ENCODE measurements at places on chromosomes 5 and 9.

- no peak for DNase-seq
Measured at GRCh38 chr9:132341177-132341840, 13.5 kb downstream of the SETX start.

DNA sequence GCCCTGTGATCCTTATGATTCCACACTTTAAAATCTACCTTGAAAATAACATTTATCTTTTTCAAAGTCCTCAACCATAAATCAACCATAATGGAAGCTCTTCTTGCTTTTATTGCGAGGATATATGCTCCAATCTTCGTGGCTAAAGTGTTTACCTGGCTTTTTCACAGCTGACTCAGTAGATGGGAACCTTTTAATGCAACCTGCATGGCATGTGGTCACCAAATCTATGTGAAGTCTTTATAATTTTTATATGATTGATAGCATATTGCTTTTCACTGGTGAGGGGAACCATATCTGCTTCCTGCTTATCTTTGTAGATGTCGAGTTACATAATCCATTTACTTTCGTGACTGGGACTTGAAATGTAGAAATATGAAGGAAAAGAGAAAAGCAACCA is 47.1 kb upstream of the TLX3 start:
- DNase-seq, result no peak

DNA sequence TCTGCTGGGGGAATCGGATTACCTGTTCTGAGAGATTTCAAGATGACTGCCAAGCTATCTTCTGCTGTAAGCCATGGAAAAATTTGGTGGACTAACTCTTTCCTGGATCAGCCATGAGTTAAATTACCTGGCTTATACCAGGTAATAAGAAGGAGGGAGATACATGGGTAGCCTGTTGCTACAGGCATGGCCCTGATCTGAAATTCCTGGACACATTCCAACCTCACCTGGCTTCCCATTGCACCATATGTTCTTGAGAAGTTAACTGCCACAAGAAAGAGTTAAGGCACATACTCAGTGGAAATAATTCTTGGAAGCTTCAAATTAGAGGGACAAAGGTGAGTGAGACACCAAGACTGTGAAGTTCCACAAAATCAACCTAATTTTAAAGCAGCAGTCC is 371.3 kb downstream of the ACTL7B start:
- no peak for DNase-seq

GRCh38 chr5:35554016-35554415 is 63.6 kb upstream of the SPEF2 start:
- DNase-seq, result no peak

GRCh38 chr9:116656501-116656971 is 30.6 kb upstream of the TRIM32 start:
- DNase-seq, result no peak

DNA sequence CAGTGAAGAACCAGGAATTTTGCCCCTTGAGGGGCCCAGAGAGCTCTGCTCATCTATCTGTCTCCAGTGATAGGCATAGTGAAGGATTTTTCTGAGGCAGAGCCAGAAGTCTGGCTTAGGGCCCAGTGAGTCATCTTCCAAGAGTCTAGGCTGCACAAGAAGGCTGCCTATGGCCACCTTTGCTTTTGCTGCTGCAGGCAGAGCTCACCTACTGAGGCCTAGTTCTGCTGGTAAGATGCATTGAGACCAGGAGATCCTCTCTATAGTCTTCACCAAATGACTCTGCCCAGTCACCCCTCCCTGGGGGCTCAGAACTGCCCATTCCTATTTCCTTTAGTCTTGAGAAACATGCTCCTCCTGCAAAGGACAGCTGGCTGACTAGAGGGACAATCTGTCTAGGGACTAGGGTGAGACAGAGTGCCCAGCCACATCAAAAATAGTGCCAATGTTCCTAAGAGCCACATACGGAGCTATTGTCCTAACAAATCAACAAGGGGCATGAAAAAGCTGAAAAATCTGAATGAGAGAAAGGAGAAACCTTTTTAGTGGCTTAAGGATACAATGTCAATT is 40.3 kb upstream of the CDKN2AIPNL start:
- no peak for DNase-seq

- no peak for DNase-seq
Measured at GRCh38 chr5:35954175-35954574, 15.8 kb upstream of the CAPSL start.

DNA sequence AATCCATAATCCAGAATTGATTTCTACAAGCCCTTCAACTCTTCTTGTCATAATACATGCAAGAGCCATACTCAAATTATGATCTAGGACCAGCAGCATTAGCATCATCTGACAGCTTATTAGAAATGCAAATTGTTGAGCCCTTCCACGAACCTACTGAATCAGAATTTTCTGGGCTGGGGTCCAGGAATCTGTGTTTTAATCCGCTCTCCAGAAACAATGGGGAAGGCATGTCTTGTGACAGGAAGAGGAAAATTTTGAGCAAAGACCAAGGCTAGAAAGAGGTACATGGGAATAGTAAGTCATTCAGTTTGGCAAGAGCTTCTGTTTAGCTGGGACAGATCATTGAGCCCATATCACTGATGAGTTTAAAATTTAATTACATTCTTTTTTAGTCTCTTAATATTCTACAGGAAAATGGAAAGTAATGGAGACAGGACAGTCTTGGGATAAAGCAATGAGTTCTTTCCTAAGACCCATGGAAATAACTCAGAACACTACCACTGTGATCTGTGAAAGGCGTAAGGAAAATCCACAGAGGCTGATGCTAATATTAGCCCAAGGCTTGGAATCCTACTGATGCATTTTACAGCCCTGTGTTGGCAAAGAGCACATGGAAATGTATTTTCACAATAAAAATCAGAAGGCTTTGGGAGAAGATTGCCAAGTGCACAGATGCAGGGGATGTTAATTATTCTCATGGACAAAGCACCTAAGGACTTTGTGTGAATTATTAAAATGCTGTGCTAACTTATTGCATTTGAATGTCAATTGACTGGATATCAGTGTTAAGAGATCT is 73.7 kb upstream of the STK32A start:
- no peak for DNase-seq

DNA sequence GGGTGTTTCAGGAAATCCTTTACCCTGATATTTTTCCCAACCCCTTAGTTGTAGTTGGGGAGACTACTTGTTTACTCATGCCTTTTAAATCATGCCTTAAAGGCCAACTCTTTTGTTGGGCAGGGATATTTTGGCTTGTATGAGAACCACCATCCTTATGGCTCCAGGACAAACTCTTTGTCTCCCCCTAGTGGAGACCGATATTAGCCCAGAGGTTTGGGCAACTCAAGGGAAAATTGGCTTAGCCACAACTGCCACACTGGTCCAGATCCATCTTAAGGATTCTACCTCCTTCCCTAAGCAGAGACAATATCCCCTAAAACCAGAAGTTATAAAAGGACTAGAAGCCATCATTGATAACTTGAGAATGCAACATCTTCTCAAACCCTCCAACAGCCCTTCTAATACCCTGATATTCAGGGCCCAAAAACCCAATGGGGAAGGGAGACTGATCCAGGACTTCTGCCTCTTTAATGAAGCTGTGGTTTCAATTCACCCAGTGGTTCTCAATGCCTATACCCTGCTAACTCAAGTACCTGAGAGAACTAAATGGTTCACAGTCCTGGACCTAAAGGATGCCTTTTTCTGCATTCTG is 100.9 kb upstream of the HCN1 start:
- no peak for DNase-seq

DNA sequence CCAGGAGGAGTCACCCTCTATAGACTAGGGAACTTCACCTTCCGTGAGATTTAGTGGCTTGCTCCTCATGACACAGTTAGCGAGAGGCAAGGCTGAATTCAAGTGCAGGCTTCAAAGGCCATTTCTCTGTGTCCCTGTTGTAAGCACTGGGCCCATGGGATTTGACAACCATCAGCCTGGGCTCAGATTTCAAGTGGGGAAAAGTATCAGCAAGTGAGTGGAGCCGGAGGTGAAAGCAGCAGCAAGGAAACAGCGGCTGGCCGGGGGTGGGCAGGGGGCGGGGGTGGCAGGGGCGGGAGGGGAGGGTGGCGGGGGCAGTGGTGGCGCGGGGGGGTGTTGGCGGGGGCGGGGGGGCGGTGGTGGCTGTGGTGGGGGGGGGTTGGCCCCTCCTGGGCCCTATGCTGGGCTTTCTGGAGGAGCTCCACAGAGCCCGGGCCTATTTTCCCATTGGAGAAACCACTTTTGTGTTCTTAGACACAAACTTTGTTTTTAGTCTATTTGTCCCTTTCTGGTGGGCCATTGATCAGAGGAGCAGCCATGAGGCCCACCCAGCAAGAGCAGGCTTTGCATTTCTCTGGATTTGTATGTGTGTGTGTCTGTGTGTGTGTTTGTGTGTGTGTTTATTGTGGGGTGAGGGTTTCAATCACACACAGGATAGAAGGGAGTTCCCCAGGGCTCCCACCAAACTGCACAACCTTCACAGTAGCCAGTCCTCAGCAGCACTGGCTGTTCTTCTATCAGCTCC is 165.4 kb upstream of the RAI14 start:
- no peak for DNase-seq

DNA sequence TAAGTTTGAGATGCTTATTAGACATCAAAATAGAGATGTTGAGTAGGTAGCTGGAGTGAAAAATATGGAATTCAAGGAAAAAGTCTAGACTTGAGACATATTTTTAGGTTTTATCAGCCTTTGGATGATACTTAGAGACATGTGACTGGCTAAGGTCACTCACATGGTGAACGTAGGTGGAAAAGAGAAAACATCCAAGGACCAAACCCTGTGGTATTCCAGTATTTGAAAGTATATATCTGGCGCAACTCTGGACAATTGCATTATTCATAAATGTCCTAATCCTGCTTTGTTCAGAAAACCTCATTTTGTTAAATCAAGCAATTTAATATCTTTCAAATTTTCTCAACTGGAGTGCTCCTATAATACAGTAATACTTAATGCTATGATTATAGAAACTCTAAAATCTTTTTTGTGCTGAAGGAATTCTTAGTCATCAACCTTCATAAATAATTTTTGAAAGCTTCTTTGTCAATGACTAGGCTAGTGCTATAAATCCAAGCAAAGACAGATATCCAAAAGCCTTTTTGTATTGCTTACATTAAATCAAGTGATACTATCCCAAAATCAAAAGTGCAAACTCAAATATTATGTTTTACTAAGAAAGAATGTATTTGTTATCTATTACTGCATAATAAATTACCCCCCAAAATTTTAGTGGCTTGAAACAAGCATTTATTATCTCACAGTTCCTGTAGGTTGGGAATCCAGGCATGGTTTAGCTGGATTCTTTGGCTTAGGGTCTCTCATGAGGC is 452.0 kb downstream of the ENC1 start:
- no peak for DNase-seq

- no peak for DNase-seq
Measured at GRCh38 chr9:114395334-114395617, 7.5 kb upstream of the AKNA start.

DNA sequence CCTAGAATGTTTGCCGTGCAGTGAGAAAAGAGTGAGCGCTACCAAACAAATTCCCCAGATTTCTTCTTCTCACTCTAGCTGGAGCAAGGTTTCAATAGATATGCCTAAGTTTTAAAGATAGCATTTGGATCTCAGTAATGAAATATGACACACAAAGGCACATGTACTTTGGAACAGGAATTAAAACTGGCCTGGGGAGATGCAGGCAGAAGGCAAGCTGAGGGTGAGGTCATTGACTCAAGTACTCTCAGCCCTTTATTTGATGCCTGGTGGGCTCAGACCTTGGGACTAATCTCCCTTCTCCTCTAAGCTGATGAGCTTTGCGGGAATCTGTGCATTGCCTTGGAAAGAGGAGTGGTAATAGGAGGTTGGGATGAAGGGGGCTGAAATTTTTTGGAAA is 323.3 kb upstream of the SLC30A5 start:
- no peak for DNase-seq

DNA sequence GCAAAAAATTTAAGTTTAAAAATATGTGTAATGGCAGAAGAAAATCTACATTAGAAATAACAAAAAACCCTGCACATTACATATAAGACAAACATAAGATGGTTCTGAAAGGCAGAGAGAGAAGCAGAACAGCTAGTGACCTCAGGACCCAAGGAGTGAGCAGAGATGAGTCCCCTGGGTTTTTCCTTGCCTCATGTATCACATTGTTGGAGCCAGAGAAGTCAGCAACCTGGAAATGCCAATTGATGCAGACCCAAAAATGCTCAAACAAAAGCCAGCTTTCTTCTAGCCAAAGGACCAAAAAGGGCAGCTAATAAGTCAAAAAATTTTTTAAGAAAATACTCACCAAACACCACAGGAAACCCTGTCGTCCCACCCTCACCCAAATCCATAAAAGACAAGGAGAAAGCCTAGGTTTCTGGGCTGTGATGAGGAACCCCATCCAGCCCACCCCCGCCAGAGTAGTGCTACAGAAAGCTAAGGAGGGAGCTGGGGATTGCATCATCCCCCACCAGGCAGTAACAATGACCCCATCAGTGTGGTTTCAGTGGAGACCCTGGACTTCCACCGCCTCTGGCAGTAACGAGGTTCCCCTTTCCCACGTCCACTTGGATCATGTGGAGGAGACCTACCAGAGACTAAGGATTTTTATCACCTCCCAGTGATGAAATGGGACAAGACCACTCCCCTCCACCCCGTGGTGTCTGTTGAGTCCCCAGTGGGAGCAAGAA is 17.6 kb downstream of the DENND1A start:
- no peak for DNase-seq

GRCh38 chr9:5800969-5801738 is 31.8 kb downstream of the ERMP1 start:
- DNase-seq, result no peak

GRCh38 chr5:75468593-75468992 is 42.8 kb downstream of the CERT1 start:
- no peak for DNase-seq

DNA sequence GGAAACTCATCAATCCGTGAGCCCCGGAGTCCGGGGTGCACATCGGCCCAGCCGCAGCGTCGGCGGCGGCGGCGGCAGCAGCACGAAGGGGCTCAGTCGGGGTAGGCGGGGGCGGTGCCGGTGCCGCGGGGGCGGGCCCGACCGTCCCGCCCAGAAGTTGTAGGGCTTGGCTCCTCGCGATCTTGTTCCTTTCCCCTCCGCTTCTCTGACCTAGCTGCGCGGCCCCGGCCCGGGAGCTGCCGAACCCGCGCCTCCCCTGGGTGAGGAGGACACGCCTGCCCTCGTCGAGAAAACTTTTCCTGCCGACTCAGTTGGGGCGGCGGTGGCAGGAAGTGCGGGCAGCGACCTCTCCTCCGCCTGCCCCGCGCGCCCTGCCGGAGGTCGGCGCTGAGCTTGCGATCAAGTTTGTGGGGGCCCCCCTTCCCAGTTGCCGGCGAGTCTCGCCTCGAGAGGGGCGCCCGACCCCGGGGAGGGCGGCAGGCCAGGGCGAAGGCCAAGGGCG is at the start of gene MAN2A1:
MAN2A1 (plus strand) TSS at position 188 of the 502 bp plus-strand sequence. CDS start 491 bp downstream, outside the sequence.
- DNase-seq, result peak; percentile 12

DNA sequence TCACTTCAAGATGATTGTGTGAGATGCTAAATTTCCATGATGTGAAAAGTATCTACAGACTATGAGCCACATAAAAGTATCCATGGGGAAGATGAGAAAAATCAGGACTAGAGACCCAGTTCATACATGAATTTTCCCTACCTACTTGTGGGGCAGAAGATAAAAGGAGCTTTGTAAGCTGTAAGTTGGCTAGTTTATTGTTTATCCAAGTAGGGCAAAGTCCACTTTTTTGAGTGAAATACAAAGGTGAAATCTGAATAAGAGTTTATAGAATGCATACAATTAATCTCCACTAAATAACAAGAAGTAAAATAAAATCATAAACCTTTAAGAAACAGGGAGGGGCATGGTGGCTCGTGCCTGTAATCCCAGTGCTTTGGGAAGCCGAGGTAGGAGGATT is 160.4 kb downstream of the ELAVL2 start:
- DNase-seq, result no peak

GRCh38 chr5:35657877-35658276 is 40.2 kb downstream of the SPEF2 start:
- no peak for DNase-seq

All from cortex of kidney (tissue), 1 donor.